Posterior vena cava (tissue), 2 donors: ENCODE measurements at places on chromosomes 6 and 20. TPM values are rescaled to one million over a fixed set of nuclear protein-coding genes. Genes with fewer than 3 reads are reported as not detected.

Gene KCNQ5
- 1.3 TPM for total RNA-seq

DNA sequence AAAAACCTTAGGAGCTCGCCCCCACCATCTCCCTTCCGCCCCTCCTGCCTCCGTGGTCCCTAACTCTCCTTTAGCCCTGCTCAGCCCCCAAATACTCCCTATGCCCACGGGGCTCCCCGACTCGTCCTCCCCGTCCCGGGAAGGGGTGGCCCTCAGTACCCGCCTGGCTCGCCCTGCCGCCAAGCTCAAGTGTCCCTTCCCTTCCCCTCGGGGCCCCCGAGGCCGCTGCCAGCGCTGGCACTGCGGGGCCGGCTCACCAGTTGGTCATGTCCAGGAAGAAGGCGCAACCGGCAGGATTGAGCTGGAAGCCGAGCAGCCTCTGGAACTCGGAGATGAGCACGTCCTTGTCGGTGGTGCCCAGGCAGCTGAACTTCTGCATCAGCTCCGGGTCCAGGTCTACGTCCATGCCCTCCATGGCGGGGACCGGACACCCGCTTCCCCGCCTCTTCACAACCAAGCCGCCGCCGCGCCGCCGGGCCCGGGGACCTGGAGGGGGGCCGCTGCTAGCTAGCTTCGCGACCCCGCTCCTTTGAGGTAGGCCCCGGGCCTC, 303 bp downstream of the ILRUN start:
- peak; percentile 86 for DNase-seq

- DNase-seq, result no peak
These were observed 1.1 kb upstream of the BNIP5 start for GRCh38 chr6:36337814-36338213.

DNA sequence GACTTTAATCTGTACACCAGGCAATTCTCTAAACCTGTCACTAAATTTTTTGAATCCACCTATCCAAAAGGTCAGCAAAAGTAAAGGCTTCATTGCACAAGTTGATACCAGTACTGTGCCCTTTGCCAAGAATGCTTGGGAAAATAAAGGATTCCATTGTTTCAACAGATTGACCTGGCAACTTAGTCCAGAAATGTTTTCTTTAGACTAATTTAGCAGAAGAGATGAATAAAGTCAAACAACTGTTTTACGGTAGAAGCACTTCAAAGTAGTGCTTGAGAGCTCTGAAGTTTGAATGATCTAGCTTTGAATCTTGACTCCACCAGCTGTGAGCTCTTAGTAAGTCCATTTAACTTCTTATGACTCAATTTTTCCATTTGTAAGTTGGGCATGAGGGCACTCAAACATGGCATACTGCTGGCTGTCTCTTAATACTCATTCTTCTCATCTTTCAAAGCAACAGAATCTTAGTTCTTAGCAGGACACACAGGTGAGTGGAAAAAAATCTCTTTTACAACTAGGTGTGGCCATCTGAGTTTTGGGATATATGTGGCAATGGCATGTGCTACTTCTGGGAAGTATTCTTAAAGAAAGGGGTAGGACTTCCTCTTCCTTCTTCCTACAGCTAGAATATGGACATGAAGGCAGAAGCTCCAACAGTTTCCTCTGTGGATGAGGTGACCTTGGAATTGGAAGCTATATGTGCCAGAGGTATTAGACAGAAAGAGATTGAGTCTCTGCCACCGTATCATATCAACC, 55.9 kb upstream of the LOC128125822 start:
- no peak for DNase-seq

DNA sequence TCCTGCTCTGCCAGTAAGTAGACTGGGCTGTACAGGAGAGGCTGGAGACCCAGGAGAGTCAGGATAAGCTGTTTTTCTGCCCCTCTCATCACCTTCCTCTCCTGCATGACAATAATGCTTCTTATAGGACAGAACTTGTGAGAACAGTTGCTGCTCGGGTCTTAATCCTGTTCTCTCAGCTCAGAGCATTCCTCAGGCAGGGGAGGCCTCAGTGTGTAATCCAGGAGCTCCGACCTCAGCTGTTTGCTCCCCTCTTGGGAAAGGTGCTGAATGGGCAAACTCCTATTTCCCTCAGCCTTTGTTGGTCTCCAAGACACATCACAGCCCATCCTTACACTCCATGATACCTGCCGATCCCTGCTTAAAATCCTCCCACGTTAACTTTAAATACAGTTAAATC, 134.9 kb upstream of the LRFN2 start:
- no peak for DNase-seq
